ENCODE measurements at places on chromosomes 1 and 21. TPM values are rescaled to one million over a fixed set of nuclear protein-coding genes. Genes with fewer than 3 reads are reported as not detected.
A peak's percentile ranks its signal among the peaks of the same experiment; 100 is the strongest.

DNA sequence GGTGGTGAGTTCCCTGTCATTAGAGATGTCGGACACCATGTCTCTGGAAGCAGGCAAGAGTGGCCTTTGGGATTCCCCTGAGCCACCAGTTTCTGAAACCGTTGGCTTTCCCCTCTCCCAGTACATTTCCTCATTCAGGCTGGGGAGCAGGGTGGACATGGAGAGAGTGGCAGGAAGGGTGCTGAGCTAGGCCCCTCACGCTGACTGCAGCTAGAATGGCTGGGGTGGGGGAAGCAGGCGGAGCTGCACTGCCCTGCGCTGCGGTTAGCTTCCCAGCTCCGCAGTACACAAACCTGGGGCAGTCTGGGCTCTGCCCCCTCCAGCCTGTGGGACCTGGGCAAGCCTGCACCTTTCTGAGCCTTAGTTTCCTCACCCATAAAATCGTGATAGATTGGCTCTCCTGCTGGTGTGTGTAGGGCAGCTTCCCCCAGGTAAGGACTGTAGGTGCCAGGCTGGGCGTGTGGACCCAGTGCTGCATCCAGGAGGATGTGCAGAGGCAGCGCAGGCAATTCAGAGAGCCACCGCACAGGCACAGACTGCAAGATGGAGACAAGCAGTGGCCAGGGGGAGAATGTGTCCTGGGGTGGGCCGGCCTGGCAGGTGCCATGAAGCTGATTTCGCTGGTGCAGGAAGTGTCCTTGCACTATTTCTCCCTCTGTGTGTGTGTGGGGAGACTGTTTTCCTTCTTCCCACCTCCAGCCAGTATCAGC is 3.0 kb downstream of the PLA2G2F start:
- H3K4me3 ChIP-seq, result no peak overlapping the region
- no peaks in the 10 kb centered on the region for H3K4me1 ChIP-seq
- H3K36me3 ChIP-seq, result no peaks in the 10 kb centered on the region
- no peak overlapping the region for H3K27ac ChIP-seq

GRCh38 chr1:155983191-155984024 is 5.1 kb upstream of the ARHGEF2 start:
- H3K4me1 ChIP-seq, result peaks cover 61% of the 10 kb centered on the region
- peak; percentile 95 for DNase-seq
- H3K27ac ChIP-seq, result peak overlapping the region; percentile 96

DNA sequence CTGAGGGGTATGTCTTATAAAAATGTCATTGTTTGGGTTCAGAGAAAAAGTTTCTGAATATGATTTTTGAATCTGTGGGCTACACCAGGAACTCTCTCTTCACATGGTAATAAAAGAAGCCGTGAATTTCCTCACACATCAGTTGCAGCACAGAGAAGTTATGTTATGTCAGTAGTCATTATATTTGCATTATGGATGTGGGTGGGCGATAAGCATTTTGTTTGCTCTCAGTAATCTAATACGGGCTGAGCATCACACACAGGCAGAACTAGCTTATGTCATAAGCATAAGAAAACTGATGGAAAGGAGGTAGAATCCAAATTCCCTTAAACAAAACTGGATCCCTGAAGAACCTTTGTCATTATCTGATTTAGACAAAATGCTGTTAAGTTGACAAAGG is 70.8 kb downstream of the PRDM2 start:
- H3K4me3 ChIP-seq, result no peak overlapping the region
- no peaks in the 10 kb centered on the region for H3K27me3 ChIP-seq
- peaks cover 3% of the 10 kb centered on the region for H3K36me3 ChIP-seq

- H3K4me3 ChIP-seq, result peak overlapping the region; percentile 51
- H3K27me3 ChIP-seq, result no peaks in the 10 kb centered on the region
- peak; percentile 77 for DNase-seq
These were observed 464.5 kb downstream of the USP25 start for GRCh38 chr21:16194095-16194787.

DNA sequence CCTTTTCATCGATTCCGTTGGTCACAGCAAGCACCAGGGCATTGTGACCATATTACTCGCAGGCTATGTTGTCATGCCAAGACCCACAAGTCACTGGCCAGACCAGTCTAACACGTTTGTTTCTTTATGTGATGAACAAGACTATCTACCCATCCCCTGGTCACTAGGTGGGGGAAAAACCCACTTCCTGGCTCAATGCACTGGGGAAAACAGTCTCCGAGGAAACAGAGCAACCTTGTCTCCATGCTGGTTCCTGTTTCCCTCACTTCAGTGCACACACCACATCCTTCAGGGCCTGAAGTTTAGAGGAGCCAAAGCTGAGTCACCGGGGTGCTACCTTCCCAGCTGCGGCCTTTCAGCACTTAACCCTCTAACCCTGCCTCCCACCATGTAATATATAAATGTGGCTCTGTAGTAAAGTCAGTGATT is 20.9 kb downstream of the ERICH3 start:
- no peaks in the 10 kb centered on the region for H3K27me3 ChIP-seq
- H3K27ac ChIP-seq, result no peak overlapping the region
- H3K36me3 ChIP-seq, result no peaks in the 10 kb centered on the region
- peak overlapping the region; percentile 1 for H3K4me3 ChIP-seq

DNA sequence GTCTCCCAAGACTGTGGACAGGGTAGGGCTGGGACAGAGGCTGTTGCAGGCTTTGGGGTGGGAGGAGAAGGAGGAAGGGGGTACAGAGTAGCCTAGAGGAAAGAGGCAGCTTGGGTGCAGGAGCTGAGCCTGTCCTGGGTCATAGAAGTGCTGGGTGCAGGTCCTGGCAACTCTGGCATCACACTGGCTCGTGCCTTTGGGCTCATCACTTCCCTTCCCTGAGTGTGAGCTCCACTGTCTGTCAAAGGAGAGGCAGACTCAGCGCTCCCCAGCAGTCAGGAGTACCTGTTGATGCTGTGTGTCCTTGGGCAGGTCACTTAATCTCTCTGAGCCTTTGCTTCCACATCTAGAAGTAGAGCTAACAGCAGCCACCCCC is 157.1 kb downstream of the PTPRU start:
- no peaks in the 10 kb centered on the region for H3K36me3 ChIP-seq
- DNase-seq, result no peak
- H3K27me3 ChIP-seq, result no peaks in the 10 kb centered on the region
- no peak overlapping the region for H3K27ac ChIP-seq
- H3K4me3 ChIP-seq, result no peak overlapping the region

DNA sequence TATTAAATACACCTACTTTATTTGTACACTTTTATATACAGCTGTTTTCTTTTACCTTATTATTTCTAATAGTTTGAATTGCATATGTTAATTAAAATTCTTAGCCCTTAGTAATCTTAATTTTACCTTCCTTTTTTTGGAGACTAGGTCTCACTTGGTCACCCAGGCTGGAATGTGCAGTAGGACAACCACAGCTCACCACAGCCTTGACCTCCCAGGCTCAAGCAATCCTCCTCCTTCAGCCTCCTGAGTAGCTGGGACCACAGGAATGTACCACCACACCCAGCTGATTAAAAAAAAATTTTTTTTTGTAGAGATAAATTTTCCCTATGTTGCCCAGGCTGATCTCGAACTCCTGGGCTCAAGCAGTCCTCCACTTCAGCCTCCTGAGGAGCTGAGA is 15.0 kb upstream of the SDC3 start:
- H3K27me3 ChIP-seq, result no peaks in the 10 kb centered on the region
- no peaks in the 10 kb centered on the region for H3K4me1 ChIP-seq
- no peak overlapping the region for H3K4me3 ChIP-seq
- no peak for DNase-seq
- H3K36me3 ChIP-seq, result no peaks in the 10 kb centered on the region
- H3K27ac ChIP-seq, result no peak overlapping the region

DNA sequence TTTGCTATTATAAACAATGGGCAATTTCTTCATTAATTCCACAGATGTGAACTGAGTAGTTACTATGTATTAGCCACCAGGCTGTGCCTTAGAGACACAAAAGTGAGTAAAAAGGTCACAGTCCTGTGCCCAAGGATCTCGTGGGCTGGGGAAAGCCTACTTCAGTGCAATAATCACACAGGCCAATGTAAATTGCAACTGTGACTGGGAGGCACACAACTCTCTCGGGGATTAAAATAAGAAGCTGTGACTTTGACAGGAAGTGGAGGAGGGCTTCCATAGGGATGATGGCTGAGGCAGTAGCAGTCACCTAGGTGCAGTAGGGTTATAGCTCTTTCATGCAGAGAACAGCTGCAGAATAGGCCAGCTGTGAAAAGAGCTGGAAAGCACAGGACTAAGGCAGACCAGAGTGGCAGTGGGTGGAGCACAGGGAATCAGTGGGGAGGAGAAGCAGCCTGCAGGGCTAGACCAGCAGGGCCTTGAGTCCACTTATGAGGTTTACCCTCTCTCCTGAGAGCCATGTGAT is 121.9 kb downstream of the MAB21L3 start:
- H3K36me3 ChIP-seq, result no peaks in the 10 kb centered on the region
- H3K27ac ChIP-seq, result peak overlapping the region; percentile 92
- peak overlapping the region; percentile 50 for H3K4me3 ChIP-seq
- no peaks in the 10 kb centered on the region for H3K27me3 ChIP-seq

DNA sequence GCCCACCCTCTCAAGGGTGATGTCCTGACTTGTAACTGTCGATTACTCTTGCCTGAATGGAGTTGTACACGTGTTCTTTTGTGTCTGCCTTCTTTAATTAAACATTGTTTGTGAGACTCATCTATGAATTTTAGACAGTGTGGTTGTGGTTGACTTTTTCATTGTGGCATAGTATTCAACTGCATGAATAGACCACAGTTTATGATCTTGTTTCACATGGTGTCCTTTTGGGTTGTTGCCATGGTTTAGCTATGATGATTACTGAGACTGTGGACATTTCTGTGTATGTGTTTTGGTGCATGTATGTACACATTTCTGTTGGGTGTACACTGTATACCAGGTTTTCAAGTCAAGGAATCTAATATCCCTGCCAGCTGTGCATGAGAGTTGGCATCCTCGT is 30.1 kb downstream of the PRMT2 start:
- no peaks in the 10 kb centered on the region for H3K27me3 ChIP-seq
- no peak for DNase-seq
- H3K27ac ChIP-seq, result no peak overlapping the region
- H3K36me3 ChIP-seq, result no peaks in the 10 kb centered on the region
- peaks cover 11% of the 10 kb centered on the region for H3K4me1 ChIP-seq

GRCh38 chr1:203124011-203124410 is 3.5 kb upstream of the ADORA1 start:
- no peaks in the 10 kb centered on the region for H3K4me1 ChIP-seq
- no peak for DNase-seq

GRCh38 chr21:33810766-33811165 is 104.8 kb downstream of the ATP5PO start:
- H3K4me1 ChIP-seq, result no peaks in the 10 kb centered on the region
- no peak overlapping the region for H3K27ac ChIP-seq
- no peaks in the 10 kb centered on the region for H3K27me3 ChIP-seq
- DNase-seq, result no peak
- H3K36me3 ChIP-seq, result no peaks in the 10 kb centered on the region

GRCh38 chr1:161220002-161220401 is 3.4 kb downstream of the APOA2 start:
- no peak for DNase-seq
- no peaks in the 10 kb centered on the region for H3K27me3 ChIP-seq
- H3K4me1 ChIP-seq, result peaks cover 23% of the 10 kb centered on the region
- H3K4me3 ChIP-seq, result no peak overlapping the region
- H3K36me3 ChIP-seq, result no peaks in the 10 kb centered on the region

DNA sequence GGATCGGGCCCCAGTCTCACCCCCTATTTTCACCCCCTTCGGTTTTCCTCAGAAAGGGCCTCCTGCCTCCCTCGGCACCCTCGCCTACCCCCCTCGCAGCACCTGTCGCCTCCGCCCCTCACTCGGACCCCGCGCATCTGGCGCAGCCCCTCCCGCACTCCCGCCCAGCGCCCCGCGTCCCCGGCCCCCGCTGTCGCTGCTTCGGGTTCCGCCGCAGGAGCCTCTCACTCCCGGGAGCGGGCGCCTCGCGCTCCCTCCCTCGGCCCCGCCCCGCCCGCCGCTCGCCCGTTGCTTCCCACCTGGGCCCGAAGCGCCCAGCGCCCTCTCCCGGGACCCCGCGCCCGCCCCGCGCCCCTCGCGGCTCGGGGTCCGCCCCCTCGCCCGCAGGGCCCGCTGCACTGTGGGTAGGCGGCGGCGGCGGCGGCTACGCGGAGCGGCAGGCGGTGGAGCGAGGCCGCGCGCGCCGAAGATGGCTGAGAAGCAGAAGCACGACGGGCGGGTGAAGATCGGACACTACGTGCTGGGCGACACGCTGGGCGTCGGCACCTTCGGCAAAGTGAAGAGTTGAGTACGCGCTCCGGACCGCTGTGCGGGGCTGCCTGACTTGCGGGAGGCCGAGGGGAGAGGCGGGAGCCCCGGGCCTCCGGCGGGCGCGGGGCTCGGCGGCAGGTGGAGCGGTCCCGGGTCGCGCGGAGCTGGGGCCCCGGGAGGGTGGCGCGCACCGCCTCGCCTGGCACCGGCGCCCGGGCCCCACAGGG is at the start of gene PRKAA2:
PRKAA2 (plus strand) TSS at position 396 of the 758 bp plus-strand sequence; CDS start at position 470, 74 bp downstream.
- H3K27ac ChIP-seq, result no peak within 1 kb of the TSS
- no peak within 1 kb of the TSS for H3K4me3 ChIP-seq
- no peaks in the 10 kb centered on the region for H3K4me1 ChIP-seq
- H3K36me3 ChIP-seq, result no peaks in the 10 kb centered on the region
- no peaks in the 10 kb centered on the region for H3K27me3 ChIP-seq

DNA sequence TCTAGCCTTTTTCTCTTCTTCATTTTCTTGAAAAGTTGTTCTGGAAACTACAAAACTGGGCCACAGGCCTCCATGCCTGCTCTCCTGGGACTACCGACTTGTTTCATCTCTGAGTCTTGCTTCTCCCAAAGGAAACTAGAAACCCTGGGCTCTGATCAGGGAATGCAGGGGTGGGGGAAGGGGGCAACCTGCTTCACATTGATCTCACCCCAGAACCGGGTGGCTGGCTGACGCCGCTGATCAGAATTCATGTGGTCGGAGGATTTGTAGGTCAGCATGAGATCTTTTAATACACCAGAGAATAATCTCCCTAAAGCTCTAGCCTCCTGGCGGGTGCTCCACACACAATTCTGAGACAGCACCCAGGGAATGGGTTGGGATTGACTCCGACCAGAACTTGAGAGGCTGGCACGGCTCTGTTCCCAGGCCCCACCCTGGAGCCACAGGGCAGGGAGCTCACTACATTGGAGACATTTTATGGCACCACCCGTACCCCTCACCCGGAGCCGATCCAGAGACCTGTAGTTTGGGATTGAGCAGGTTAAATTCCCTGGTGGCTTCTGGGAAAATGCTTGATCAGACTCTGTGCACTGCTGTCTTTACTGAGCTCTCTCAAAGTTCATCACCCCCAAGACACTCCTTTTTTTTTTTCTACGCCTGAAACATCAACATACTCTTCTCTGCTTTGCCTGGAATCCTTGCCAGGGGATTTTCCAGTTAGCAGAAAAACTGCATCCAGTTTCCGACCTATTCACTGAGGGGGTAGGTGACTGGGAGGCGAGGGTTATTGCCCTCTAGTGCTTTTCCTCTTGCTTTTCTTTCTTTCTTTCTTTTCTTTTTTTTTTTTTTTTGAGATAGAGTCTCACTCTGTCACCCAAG is 12.2 kb upstream of the ARHGEF10L start:
- H3K36me3 ChIP-seq, result no peaks in the 10 kb centered on the region
- H3K4me3 ChIP-seq, result no peak overlapping the region
- no peaks in the 10 kb centered on the region for H3K27me3 ChIP-seq
- H3K4me1 ChIP-seq, result no peaks in the 10 kb centered on the region
- H3K27ac ChIP-seq, result no peak overlapping the region

- H3K4me1 ChIP-seq, result no peaks in the 10 kb centered on the region
- H3K36me3 ChIP-seq, result no peaks in the 10 kb centered on the region
- no peaks in the 10 kb centered on the region for H3K27me3 ChIP-seq
These were observed 52.1 kb upstream of the LGALS8 start for GRCh38 chr1:236471653-236472052.

Gene FCRL1
- 109 TPM for total RNA-seq

Gene CHI3L1
- total RNA-seq, result 10.1 TPM

Gene EDEM3
- 49.7 TPM for total RNA-seq

Gene COL11A1
- total RNA-seq, result not detected

Gene ANXA9
- total RNA-seq, result 0.19 TPM

Gene GNG4
- not detected for total RNA-seq

Gene THEM5
- not detected for total RNA-seq

Gene RCC2
- 84.2 TPM for total RNA-seq

Gene KCNA2
- not detected for total RNA-seq

Gene UTS2
- total RNA-seq, result not detected

Gene NBPF9
- total RNA-seq, result 15.0 TPM
